ENCODE measurements at places on chromosomes 6 and 20. TPM values are rescaled to one million over a fixed set of nuclear protein-coding genes. Genes with fewer than 3 reads are reported as not detected.

Gene MDFI
- total RNA-seq = not detected

DNA sequence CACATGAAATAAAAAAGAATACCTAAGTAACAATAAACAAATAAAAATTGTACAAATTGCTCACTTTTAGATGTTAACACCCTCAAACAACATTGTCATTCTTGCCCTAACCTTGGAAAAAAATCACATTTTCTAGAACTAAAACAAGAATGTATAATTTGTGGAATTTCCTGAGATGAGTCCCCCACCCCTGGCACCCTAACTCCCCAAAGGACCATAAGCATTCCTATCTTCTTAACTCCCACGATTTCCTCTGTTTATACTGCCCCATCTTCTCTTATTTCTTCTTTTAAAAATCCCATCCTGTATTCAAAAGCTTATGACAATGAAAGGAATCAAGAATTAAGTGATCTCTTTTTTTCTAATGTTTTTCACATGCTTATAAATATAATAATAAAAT lies 70.9 kb downstream of the IBTK start:
- peaks cover 47% of the 10 kb centered on the region for H3K36me3 ChIP-seq
- no peak overlapping the region for H3K4me3 ChIP-seq
- no peaks in the 10 kb centered on the region for H3K4me1 ChIP-seq
- no peak for DNase-seq
- no peaks in the 10 kb centered on the region for H3K27me3 ChIP-seq

DNA sequence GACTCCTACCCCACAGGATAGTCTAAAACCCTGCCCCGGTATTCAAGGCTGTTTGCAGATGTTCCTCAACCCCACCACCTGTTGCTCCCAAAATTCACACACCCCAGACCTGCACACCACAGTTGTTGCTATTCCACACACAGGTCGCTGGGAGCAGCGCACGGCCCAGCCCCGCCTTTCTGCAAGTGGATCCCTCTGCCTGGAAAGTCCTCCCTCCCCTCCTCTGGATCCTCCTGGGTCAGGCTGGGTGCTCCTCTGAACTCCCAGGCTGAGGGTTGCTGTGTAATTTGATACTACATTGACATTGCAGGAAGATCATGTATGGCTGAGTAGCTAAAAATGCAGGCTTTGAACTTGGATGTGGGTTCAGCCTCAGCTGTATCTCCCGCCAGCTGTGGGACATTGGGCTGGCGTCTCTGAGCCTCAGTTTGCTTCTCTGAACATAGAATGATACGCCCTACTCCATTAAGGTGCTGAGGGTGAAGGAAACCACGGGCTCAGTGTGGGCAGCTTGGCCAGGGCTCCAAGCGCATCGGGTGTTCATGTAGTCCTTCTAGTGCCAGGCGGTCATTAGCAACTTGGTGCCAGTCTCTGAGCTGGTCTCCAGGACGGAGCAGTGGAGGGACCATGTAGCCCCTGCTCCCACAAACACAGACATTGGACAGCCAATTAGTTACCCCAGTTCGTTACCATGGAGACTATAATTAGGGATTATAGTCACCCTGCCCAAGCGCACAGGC lies 13.9 kb upstream of the CCN5 start:
- no peak for DNase-seq
- no peaks in the 10 kb centered on the region for H3K36me3 ChIP-seq
- H3K27ac ChIP-seq = no peak overlapping the region
- H3K27me3 ChIP-seq = no peaks in the 10 kb centered on the region

Gene CST11
- total RNA-seq = not detected

Gene PRL
- total RNA-seq = not detected

Measured in activated CD4-positive, alpha-beta memory T cell treated with anti-CD3 and anti-CD28 coated beads, Interleukin-2, amount 10 ng/mL, durations not matched to agents 7 days and 5 days (primary cell).